ENCODE measurements at places on chromosomes 16 and 17. TPM values are rescaled to one million over a fixed set of nuclear protein-coding genes. Genes with fewer than 3 reads are reported as not detected.

- peaks cover 17% of the 10 kb centered on the region for H3K4me1 ChIP-seq
- H3K27ac ChIP-seq, result no peak overlapping the region
- no peak overlapping the region for H3K4me3 ChIP-seq
- H3K27me3 ChIP-seq, result peaks cover 39% of the 10 kb centered on the region
- no peaks in the 10 kb centered on the region for H3K36me3 ChIP-seq
Observed at GRCh38 chr17:58244963-58245362, 6.6 kb downstream of the LPO start.

DNA sequence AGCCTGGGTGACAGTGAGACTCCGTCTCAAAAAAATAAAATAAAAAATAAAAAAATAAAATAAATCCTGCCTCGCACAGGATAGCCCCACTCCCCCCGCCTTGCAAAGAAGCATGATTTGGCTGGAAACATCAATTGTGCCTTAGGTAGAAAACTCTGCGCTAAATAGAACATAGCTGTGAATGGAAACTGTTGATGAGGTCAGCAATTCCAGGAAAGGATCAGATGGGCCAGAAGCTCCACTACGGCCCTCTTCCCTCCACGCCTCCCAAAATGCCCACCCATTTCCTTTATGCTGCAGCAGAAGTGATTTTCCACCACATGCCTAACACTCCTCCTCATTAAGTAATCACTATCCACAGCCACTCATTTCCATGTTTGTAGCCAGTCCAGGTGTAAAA, 473.4 kb downstream of the XYLT1 start:
- no peak overlapping the region for H3K27ac ChIP-seq
- H3K36me3 ChIP-seq, result no peaks in the 10 kb centered on the region
- peaks cover 3% of the 10 kb centered on the region for H3K27me3 ChIP-seq
- H3K4me3 ChIP-seq, result no peak overlapping the region

GRCh38 chr17:75603123-75603522, 15.5 kb downstream of the MYO15B start:
- no peak overlapping the region for H3K27ac ChIP-seq
- H3K4me1 ChIP-seq, result no peaks in the 10 kb centered on the region
- DNase-seq, result no peak
- no peaks in the 10 kb centered on the region for H3K36me3 ChIP-seq

DNA sequence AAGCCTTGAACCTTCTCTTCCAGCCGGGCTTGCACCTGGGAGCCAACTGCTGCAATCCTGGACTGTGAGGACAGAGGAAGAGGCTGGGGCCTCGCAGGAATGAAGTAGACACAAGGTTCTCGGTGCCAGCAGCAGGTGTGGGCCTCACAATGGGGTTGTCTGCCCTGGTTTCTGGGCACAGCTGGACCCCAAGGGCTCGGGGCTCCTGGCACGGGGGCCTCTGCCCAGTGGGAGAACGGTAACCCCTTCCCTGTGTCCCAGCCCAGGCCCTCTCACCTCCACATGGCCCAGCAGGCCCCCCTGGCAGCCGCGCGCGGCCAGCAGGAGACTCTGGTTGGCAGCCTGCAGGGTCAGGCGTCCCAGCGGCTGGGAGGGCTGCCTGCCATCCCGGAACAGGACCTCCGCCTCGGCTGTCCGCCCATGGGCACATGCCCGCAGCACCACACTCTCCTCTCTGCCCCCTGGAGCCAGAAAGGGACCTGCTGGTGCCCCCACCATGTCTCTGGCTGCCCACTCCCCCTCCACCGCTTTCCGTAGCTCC, 46.9 kb downstream of the RMI2 start:
- H3K4me3 ChIP-seq, result no peak overlapping the region
- DNase-seq, result peak; percentile 4
- no peaks in the 10 kb centered on the region for H3K27me3 ChIP-seq
- no peak overlapping the region for H3K27ac ChIP-seq
- peaks cover 7% of the 10 kb centered on the region for H3K4me1 ChIP-seq
- H3K36me3 ChIP-seq, result no peaks in the 10 kb centered on the region

DNA sequence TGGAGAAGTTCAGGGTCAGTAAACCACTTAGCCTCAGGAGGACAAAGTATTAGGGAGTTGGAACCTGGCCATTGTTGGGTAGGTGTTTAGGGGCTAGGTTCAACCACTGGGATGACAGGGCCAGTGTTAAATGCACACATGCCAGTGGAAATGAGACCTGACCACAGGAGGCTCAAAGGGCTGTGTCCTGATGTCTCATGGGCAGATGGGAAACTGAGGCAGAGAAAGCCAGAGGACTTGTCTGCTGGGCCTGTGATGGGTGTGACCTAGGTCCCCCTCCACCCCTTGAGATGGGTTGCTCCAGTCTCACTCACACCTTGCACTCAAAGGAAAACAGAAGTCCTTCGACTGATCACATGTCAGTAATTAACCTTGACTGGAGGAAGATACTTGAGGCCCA, 16.0 kb downstream of the CPNE2 start:
- no peaks in the 10 kb centered on the region for H3K27me3 ChIP-seq
- no peak for DNase-seq

DNA sequence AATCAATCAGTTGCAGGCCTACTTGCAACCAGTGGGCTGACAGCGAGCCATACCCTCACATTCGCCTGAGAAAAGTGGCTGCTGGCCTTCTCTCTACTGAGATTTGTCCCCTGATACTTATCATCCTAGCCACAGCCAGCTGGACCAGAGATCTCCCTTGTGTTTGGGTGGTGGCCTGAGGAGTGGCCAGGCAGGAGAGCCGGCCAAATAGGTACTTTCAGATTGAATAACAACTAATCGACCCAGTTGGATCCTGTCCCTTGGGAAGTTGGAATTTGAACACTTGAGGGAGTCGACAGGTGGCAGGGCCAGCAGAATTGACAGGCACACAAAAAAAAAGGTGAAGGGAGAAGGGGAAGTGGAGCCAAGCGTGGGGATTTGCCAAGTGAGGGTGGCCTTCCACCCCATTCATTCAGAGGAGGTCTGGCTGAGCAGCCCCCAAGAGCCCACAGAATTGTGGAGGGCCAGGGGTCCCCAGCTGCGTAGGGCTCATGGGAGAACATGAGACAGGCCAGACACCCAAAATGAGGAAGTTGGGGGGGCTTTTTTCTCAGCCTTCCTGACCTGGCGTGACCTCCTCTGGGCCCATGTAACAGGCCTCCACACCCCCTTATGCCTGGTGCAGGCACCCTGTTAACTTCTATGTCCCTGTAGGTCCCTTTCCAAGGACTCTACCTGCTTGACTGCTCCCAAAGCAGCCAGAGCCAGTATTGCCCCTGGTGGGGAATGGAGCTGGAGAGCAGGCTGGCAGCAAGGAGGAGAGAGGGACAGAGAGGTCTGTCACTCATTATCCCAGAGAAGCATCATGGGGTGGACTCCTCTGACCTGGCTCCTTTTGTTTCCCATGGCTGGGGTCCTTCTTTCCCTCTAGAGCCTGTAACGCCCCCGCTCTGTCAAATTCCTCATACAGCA, 2.9 kb upstream of the RANGRF start:
- DNase-seq, result no peak
- H3K4me1 ChIP-seq, result peaks cover 10% of the 10 kb centered on the region
- no peak overlapping the region for H3K27ac ChIP-seq
- H3K27me3 ChIP-seq, result no peaks in the 10 kb centered on the region
- no peak overlapping the region for H3K4me3 ChIP-seq

DNA sequence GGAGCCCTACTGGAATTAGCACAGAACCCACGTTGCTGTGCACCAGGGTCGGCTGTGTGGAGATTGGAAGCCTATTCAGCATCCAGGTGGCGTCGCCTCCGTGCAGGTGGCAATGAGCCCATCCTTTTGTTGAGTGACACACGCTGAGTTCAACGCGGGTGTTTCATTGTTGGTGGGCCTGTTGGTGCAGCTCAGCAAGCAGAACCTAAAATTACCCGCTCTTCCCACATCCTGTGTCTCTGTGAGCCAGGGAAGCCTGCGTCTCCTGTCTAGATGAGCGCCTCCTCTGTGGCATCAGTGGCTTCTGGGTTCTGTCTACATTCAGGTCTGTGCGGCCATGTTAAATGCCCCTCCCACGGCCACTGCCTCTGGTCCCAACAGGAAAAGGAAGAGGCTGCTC, 14.5 kb downstream of the CD2BP2 start:
- H3K4me3 ChIP-seq, result no peak overlapping the region
- no peaks in the 10 kb centered on the region for H3K36me3 ChIP-seq
- H3K27ac ChIP-seq, result no peak overlapping the region
- H3K27me3 ChIP-seq, result no peaks in the 10 kb centered on the region

GRCh38 chr17:12982224-12982623, 35.6 kb downstream of the ELAC2 start:
- no peak overlapping the region for H3K27ac ChIP-seq
- DNase-seq, result no peak
- no peaks in the 10 kb centered on the region for H3K27me3 ChIP-seq
- H3K4me3 ChIP-seq, result no peak overlapping the region

DNA sequence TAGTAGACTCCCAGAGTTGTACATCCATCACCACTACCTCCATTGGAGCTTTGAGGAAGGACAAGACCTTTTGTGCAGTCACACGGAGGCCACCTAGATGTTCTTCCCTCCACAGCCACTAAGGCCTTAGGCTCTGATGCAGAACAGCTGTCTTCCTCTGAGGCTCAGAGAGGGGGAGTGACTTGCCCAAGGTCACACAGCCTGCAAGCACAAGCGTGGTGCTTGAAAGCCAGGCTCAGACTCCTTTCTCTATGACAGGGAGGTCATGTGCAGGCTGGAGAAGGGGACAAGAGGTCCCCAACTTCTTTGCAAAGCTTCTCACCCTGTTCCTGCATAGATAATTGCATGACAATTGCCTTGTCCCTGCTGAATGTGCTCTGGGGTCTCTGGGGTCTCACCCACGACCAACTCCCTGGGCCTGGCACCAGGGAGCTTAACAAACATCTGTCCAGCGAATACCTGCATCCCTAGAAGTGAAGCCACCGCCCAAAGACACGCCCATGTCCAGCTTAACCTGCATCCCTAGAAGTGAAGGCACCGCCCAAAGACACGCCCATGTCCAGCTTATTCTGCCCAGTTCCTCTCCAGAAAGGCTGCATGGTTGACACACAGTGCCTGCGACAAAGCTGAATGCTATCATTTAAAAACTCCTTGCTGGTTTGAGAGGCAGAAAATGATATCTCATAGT, 12.7 kb downstream of the SCGB1C2 start:
- no peaks in the 10 kb centered on the region for H3K27me3 ChIP-seq
- no peak overlapping the region for H3K27ac ChIP-seq
- no peak for DNase-seq
- no peaks in the 10 kb centered on the region for H3K4me1 ChIP-seq
- no peak overlapping the region for H3K4me3 ChIP-seq

- no peak overlapping the region for H3K4me3 ChIP-seq
- DNase-seq, result no peak
- H3K4me1 ChIP-seq, result peaks cover 22% of the 10 kb centered on the region
- H3K36me3 ChIP-seq, result peaks cover 4% of the 10 kb centered on the region
- H3K27me3 ChIP-seq, result no peaks in the 10 kb centered on the region
Observed at GRCh38 chr17:45104029-45104428, 28.3 kb downstream of the PLCD3 start.

DNA sequence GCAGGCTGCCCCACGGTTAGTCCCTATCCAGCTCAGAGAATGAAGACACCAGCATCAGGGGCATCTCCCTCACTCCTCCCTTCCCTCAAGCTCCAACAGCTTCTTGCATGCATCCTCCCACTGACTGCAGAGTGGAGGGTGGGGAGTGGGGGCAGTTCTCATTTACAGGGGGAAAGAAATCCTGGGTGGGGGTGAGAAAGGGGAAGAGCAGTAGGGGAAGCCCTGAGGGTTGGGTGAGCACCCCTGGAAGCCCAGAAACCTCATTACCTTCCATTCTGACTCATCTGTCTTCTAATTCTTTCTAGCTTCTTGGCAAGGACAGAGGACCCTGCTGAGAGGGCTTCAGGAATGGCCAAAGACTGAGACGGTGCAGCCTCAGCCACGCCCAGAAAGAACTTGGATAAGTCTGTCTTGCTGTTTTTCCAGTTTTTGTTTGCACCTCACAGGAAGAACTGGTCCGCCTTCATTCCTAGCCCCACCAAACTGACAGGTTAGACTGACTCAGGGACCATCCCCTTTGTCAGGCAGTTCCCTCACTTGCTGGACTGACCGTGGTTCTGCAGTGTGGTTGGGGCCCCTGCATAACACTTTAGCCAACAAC, 52.5 kb upstream of the WSB1 start:
- H3K27me3 ChIP-seq, result no peaks in the 10 kb centered on the region
- H3K4me1 ChIP-seq, result peaks cover 15% of the 10 kb centered on the region
- DNase-seq, result peak; percentile 71

DNA sequence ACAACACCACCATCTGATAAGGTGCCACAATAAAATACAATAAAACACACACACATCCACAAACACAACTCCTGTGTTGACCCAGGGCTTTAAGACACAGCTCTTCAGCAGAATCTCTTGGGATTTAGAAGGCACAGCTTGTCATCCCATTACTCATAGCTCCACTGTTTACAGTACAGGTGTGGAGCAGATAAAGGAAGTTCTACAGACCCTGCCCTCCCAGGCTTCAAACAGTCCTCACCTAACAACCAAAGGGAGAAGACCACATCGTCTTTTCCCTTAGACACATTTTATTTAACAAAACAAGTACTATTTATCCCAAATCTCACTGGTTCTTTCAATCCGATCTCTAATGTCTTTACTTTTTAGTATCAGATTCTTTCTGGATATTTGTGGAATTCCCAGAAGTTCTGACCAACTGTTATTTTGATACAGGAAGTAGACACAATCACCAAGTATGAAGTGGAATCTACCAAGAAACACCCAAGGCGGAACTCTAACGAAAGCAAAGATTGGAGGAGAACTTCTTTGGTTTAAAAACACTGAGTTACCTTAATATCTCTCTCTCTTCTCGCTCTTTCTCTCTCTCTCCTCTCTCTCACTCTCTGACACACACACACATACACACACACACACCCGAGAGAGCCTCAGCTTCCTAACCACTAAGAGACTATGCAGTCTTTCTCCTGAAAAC, 46.1 kb downstream of the CYTH1 start:
- H3K4me3 ChIP-seq, result peak overlapping the region; percentile 37
- no peaks in the 10 kb centered on the region for H3K27me3 ChIP-seq

- no peaks in the 10 kb centered on the region for H3K27me3 ChIP-seq
- H3K36me3 ChIP-seq, result no peaks in the 10 kb centered on the region
- no peak overlapping the region for H3K4me3 ChIP-seq
- no peaks in the 10 kb centered on the region for H3K4me1 ChIP-seq
Observed at GRCh38 chr17:51161541-51161940, 4.7 kb upstream of the NME2 start.

DNA sequence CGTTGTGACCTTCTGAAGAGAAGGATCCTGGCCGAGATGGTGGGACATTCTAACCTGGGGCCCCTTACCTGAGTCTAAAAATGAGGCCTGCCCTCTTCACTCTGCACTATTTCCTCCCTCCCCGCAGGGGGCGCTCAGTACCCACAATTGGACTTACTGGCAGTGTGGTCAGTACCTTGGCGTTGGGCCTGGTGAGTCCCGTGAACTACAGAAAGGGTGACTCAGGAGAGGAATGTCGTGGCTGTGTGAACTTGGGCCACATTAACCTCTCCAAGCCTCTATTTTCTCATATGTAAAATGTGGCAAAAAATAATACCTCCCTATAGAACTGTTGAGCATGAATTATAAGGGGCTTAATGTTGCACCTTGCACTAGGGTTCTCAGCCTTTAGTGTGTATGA, 3.9 kb downstream of the RSAD1 start:
- H3K27me3 ChIP-seq, result no peaks in the 10 kb centered on the region
- H3K4me1 ChIP-seq, result peaks cover 15% of the 10 kb centered on the region
- DNase-seq, result peak; percentile 94
- H3K4me3 ChIP-seq, result no peak overlapping the region
- peak overlapping the region; percentile 17 for H3K27ac ChIP-seq

Gene DNAAF1
- polyA plus RNA-seq, result 0.31 TPM

Gene USP43
- 5.5 TPM for polyA plus RNA-seq

Gene TRPV2
- 15.2 TPM for polyA plus RNA-seq

Gene HEATR9
- not detected for polyA plus RNA-seq

Gene RAB26
- 11.3 TPM for polyA plus RNA-seq

Gene SOX9
- polyA plus RNA-seq, result 74.6 TPM

Gene HLF
- 0.48 TPM for polyA plus RNA-seq
